ENCODE measurements at places on chromosomes 7 and 10.

GRCh38 chr10:47158116-47159071, 141.6 kb upstream of the GDF10 start:
- no peak for DNase-seq

DNA sequence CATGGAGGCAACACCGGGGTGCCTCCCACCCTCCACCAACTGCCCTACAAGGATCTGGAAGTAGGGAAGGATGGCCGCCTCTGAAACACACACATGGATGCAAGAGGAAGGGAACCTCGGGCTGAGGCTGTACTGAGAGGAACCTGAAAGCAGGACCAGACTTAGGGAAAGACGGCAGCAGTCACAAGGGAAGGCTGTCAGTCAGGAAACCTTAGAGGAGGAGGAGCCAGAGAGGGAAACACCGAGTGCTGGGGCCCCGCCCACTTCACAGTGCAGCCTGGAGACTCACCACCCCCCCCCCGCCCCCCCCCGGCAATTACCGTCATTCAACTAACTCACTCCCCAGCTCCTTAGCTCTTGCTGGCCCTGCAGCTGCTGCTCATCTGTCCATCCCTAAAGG, 2.5 kb downstream of the CYREN start:
- no peak for DNase-seq

- DNase-seq, result no peak
These were observed 107.8 kb upstream of the PLXNA4 start for GRCh38 chr7:132683896-132684690.

DNA sequence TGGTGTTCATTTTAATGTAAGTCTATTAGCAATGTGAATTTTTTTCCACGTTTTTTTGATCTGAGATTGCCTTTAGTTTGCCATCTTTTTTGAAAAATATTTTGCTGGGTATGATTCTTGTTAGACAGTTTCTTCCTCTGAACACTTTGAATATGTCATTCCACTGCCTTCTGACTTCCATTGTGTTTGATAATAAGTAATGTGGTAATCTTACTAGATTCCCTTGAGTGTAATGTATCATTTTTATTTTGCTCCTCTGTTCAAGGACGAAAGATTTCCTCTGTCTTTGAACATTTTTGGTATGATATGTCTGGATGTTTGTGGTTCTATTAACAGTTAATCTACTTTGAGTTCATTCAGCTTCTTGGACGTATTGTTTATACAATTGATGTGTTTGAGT, 371.4 kb downstream of the SUGCT start:
- DNase-seq, result no peak

- DNase-seq, result no peak
These were observed 20.4 kb upstream of the HILPDA start for GRCh38 chr7:128435327-128435686.

GRCh38 chr7:108802650-108803049, 233.0 kb downstream of the DNAJB9 start:
- no peak for DNase-seq

GRCh38 chr7:9106747-9107146, 673.3 kb downstream of the NXPH1 start:
- no peak for DNase-seq

DNA sequence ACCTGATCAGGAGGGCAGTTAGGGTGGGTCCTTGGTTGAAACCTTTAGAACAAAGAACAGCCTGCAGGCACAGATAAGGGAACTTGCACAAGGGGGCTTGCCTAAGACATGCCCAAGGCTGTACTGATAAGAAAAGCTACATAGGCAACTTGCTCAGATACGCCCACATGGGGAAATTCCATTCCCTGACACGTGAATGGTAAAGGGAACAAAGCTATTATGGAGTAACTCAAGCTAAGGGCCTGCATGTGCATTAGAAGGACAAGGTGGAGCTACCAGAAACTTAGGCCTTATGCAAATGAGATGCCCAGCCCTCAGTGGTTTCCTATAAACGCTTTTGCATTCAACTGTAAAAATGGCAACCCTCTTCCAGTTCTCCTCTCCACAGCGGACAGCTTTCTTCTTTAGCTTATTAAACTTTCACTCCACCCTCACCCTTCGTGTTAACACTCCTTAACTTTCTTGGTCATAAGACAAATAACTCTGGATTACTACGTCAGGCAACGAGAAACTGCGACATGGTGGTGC, 1192.1 kb upstream of the CELF2 start:
- DNase-seq, result no peak

DNA sequence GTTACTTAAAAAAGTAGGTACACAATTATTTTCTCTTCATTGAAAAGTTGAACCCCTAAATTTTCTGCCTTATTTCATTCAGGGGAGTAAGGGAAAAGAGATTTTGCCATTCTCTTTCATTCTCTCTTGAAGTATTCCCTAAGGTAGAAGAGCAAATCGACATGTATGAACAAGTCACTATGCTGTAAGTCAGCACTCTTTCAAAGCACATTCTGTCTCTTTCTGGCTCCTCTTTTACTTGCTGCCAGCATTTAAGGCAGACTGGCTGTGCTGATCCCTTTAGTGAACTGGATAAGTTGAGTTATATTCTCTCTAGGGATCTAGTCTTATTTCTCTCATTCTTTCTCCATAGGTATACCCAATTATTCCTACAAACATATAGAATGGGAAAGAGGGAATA, 222.3 kb upstream of the ZWINT start:
- no peak for DNase-seq

DNA sequence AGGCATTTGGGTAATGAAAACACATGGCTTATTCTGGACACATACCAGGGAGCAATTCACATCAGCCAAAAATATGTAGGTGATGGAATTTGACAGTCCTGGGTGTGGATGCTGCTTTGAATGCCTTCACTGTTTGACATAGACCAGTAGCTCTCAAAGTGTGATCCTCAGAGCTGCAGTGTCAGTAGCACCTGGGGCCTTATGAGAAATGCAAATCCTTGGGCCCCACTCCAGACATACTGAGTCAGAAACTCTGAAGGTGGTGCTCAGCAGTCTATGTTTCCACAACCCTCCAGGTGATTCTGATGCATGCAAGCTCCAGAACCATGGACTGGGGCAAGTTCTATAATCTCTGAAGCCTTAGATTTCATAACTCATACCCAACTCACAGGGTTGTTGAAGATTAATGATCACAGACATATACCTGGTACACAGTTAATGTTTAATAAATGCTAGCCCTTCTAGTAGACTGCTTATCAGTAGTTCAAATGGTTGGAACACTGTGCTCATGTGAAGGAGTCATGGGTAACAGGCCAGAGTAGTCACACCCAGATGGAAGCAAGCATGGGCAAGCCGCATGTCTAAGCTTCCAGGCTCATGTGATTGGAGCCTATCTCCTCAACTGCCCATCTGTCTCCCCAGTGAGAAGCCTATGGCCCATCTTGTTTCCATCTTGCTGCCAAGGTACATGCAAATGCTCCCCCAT, 715.7 kb downstream of the GRID1 start:
- DNase-seq, result no peak

DNA sequence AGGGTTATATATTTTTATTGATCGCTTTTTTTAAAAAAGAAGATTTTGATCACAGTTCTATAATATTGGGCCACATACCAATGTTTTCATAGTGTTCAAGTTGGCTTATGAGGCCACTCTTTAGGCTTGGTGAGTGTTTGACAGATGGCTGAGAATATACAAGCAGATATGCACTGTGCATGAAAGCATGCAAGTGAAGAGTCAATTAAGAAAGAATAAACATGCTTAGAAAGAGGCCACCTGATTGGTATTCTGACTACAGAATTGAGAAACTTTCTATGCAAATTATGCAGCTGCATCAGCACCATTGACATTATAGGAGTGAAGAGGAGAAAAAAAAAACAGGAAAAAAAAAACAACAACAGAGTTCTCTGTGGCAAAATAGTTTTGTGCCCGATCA, 39.9 kb downstream of the CABCOCO1 start:
- DNase-seq, result no peak

- DNase-seq, result no peak
These were observed 42.0 kb downstream of the PTER start for GRCh38 chr10:16478801-16479200.

DNA sequence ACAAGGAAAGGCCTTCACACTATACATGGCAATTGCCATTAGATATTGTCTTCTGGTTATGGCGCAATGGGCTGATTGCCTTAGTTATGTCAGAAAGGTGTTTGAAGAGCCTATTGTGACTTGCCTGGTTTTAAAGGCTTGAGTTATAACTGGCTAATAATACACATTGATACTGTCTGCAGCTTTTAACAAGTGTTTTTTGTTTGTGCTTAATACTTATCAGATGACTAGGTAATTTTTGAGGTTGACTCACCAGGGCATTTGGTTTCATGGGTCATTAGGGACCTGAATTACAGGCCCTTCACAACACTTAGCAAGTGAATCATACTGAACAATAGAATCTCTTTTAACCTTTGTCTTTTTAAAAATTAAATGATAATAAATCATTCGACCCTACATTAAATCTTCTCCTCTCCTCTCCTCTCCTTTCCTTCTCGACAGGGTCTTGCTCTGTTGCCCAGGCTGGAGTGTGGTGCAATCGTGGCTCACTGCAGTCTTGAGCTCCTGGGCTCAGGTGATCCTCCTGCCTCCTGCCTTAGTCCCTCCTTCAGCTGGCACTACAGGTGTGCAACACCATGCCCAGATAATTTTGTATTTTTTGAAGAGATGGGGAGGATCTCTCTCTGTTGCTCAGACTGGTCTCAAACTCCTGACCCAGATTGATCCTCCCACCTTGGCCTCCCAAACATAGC, 196.3 kb downstream of the JCAD start:
- no peak for DNase-seq

- DNase-seq, result no peak
These were observed 18.5 kb upstream of the FAM133B start for GRCh38 chr7:92608380-92609322.

- no peak for DNase-seq
These were observed 3.8 kb downstream of the MCM10 start for GRCh38 chr10:13165177-13165576.

DNA sequence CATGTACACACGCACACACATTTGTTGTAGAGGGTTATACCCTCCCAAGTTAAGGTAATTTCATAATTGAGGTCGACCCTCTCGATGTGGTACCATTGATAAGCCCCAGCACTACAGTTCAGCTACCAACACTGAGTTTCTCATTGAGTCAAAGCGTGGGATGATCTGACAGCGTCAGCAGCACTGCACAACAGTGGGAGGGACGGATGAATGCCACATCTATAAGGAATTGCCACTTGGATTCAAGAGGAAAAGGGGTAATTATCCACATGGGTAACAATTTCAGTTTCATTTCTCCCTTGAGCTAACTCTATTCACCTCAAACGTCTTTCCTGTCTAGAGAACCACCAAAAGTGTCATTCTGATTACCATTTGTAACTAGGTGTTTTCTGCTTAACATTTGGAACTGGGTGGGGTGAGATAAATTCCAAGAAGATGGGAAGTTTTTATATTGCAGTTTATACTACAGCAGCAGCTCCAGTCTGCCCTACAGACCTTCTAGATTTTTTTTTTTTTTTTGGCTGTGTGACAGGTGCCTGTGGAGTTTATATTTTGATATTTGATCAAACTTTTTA, 342.9 kb downstream of the AUTS2 start:
- DNase-seq, result no peak

DNA sequence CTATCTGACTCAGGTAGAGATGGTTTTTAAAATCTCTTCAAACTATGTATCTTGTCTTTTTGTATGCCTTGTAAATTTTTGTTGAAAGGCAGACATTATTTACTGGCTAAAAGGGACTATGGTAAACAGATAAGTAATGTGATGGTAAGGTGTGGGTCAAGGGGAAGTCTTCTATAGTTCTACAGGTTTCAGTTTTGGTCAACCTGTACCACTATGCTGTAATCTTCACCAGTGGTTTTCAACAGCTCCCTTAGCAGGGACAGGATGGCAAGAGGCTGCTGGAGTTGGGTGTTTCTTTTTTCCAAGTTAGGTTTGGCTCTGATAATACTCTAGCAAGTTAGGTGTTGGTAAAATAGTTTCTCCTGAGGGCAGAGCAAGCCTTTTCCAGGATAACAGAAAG, 32.7 kb upstream of the FZD8 start:
- no peak for DNase-seq

DNA sequence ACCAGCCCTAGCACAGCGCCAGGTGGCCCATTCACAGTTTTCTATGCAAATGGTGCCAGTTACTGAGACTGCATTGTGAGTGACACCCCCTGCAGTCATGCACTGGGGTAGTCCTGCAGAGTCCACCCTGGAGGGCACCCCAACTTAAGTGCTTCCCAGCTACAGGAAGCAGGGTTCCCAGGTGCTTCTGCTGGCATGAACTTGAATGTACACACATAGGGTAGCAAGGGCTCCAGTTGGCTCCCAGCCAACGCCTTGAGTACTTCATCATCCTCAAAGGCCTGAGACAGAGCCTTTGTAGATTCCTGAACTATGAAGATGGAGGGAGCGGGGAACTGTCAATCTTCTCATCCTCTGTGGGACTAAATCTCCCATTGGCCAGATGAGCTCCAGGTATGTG, 11.5 kb upstream of the NPFFR1 start:
- no peak for DNase-seq

DNA sequence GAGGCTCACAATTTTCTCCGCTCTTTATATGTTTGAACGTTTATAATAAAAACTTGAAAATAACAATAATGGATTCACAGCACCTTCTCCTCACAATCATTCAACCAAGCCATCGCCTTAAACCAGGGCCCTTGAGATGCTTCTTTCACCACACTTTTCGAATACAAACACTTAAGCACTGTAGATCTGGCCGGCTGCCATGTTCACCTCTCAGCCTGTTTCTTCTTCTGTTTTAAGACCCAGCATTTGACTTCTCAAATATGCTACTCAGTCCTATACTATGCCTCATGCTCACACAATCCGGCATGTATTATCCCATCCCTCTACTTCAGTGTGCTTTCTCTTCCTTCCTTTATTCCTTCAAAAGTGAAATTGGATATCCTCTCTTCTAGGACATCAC, 280.6 kb downstream of the TFEC start:
- no peak for DNase-seq

GRCh38 chr10:78038105-78038504, 4.4 kb downstream of the RPS24 start:
- DNase-seq, result no peak
